ENCODE measurements at places on chromosomes 11 and 22.

DNA sequence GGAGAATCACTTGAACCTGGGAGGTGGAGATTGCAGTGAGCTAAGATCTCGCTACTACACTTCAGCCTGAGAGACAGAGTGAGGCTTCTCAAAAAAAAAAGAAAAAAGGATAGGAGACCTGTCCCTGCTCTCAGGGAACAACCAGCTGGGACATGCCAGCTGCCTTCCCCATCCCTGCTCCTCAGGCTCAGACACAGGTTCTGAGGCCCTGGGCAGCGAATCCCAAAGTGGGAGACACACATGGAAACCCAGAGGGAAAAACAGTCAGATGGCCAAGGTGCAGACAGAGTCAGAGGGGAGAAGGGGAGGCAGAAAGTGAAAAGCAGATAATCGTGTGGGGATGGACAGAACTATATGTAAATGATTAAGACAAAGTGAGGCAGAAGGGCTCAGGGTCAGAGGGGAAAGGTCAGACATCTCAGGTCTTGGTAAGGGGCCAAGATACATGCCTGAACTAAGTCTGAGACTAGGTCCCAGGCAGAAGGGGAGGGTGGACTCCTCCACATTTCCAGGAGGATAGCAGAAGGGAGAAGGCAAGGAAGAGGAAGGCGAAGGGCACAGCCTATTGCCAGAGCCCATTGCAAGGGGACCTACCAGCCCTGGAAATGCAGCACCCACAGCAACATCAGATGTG is 14.2 kb downstream of the STARD10 start:
- DNase-seq = no peak

DNA sequence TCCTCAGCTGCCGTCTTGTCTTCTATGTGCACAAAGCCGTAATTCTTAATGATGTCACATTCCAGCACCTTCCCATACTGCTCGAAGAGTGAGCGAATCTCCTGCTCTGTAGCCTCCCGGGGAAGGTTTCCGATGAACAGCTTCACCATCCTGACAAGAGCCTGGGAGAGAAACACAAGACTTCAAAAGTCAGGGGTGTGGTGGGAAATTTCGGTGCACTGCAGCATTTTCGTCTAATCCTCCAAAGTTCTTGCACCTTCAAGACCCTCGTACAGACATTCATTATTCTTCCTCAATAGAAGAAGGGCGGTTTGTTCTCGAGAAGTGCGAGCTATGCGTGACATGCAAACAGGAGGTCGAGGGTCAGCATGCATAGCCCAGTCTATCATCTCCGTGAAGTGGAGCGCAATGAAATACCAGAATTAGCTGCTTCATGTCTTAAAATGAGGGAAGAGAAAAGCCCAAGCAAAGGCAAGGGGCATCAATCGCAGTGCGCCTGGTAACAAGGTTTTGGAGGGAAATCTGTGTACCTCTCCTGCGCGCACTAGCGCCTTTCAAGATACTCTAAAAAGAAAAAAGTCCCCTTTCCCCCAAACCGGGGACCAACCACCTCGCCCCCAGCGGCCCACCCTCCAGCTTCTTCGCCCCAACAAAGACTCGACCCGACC is 622 bp downstream of the RBM4B start:
- DNase-seq = no peak

GRCh38 chr11:88553204-88553603 is 215.7 kb upstream of the CTSC start:
- DNase-seq = no peak

DNA sequence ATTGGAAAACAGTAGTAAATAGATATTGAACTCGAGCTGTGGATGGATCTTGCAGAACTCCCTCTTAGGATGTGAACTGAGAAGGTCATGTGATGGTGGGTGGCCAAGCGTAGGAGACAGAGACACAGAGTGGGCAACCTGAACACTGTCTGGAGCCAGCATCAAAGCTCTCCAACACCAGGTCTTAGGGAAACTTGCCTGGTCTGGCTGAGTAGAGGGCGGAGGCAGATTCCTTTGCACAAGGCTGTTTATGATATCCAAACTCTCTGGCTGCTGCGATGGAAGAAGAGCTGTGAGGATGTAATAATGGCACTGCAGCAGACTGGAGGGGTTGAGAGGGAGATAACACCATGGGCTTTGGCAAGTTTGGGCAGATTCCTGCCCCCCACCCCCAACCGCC is 10.1 kb downstream of the NAV2 start:
- DNase-seq = no peak

DNA sequence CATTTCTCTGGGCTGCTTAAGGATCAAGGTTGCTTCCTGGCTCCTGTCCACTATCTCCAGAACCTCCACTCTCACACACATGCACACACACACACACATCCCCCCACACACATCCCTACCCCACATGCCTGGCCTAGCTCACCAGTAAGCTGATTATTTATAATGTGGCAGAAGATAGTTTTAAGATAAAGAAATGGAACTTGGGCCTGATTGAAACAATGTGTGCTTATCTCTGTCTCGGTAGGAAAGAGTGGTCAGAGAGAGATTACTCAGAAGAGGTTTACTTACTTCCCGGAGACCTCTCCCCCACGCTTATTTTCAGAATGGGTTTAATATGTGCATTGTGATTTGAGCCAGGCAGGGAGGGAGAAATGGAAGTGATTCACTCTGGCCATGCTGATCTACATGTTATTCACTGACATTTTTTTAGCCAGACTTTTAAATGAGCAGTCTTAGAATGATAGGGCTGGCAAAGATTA is 422.4 kb downstream of the TENM4 start:
- DNase-seq = peak; percentile 86

- DNase-seq = no peak
Measured at GRCh38 chr22:36359470-36359996, 28.2 kb downstream of the MYH9 start.

GRCh38 chr11:77316733-77317342 is 15.4 kb upstream of the GDPD4 start:
- no peak for DNase-seq

DNA sequence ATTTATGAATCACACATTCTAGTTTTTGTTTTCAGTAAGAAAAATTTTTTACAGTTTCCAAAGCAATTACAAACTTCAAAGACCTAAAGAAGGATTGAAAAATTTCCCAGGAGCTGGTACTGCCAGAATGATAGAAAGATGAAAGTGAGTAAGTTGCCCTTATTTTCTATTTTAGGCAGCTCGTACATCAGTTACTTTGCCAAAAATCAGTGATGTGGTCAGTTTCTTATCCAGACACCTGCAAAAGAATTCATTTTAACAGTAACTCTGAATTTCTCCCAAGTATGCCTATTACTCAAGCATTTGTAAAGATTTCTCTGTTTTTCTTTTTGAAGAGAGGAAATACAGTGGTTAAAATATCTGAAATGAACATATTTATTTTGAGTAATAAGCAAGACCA is 976.3 kb upstream of the RAG2 start:
- no peak for DNase-seq

DNA sequence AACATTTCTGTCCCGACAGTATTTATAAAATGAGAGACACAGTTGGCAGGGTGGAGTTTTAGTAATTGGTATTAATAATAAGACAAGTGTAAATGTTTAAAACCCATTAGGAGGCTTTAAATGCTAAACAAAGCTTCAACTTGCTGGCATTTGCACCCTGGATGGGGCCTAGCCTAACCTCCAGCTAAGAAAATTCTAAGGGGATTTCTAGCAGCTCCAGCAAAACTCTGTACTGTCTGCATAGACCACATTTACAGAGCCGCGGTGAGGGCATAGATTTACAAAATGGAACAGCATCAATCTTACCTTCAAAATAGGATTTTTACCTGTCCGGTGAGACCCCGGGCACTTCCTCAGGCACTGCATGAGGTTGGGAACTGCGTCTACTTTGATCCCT is 113.9 kb upstream of the ANO1 start:
- DNase-seq = no peak

DNA sequence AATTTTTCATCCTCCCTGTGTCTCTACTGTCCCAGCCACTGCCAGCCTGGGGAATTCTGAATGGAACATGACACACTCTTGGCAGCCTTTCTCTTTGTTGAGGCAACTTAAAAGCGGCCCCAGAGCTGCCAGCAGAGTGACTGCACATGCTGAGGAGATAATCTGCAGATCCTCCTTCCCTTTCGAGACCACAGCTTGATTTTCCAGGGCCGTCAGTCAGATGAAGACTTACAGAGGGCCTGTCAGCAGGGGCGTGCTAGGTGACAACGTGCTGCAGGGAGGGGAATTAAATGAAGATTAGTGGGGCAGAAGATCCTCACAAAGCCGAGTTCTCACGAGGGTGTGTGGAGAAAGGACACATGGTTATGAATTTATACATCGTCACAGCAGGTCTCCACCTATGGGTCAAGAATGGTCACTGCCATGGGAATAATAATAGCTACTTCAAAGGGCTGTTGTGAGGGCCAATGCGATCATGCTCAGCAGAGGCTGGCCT is 193.5 kb upstream of the PITPNB start:
- peak; percentile 52 for DNase-seq

DNA sequence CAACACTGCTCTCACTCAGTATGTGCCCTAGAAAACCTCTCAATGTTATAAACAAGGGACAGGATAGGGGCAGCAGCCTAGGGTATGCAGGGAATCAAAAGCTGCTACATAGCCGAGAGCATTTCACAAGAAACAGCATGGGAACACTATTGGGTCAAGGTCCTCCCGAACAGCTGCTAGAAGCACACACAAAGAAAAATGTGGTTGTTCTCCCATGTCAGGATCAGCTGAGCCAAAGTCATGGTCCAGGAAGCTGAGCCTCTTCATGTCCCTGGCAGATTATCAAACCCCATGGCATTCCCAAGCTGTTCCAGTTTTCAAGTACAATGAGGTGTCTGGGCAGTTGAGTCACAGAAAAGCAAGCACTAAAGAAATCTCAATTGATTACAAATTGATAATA is 21.0 kb upstream of the GDPD4 start:
- peak; percentile 46 for DNase-seq

Measured in HFFc6 (cell line).